ENCODE measurements at places on chromosomes 5 and 9.

DNA sequence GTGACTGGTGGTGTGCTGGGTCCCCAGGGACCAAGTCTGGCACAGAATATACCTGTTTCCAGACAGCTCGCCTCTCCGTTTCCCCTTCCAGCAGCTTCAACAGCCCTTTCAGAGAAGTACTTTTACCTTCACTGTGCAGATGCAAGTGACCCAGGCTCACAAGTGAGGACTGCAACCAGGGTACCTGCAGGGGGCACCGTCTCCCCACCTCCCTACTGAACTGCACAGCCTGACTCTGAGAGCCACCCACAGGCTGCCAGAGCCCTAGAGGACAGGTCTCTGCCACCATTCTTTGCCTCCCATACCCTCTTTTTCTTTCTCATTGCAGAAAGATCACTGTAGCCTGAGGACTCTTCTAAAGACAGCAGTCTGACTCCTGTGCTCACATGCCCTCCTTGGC is 15.4 kb downstream of the IL9 start:
- no peak for DNase-seq

- DNase-seq, result no peak
Observed at GRCh38 chr9:118940473-118940872, 428.8 kb downstream of the BRINP1 start.

DNA sequence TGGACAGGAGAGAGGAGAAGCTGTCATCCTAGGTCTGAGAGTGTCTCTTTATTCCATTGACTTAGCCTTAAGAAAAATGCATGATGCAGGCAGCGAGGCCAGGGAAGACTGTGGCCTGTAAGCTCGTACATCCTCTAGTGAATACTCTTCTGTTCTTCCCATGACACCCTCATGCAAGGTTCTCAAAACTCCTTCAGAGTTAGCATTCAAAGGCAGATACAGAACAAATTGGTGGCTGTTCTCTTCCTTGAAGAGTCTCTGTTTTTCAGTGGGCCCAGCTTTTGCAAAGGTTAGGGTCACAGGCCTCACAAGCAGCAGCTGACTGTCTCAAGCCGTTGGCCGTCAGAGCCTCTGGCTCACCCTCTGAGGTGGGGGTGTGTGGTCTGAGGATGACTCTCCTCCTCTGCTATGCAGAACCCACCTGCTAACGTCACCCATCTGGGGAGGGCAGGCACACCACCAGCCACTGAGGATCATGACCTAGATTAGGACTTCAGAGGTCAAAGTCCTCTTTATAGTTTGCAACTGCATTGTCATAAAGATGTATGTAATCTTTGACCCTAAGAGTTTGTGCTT is 15.1 kb downstream of the ADCY2 start:
- DNase-seq, result no peak

- DNase-seq, result no peak
Observed at GRCh38 chr5:177982072-177982727, 13.8 kb downstream of the PROP1 start.

GRCh38 chr5:169691471-169691870 is 54.4 kb downstream of the DOCK2 start:
- no peak for DNase-seq
